Activated CD4-positive, alpha-beta T cell treated with anti-CD3 and anti-CD28 coated beads, Interleukin-2, amount 50 U/mL, for 16 hours (primary cell): ENCODE measurements at places on chromosomes 13 and 19.
A peak's percentile ranks its signal among the peaks of the same experiment; 100 is the strongest.

GRCh38 chr19:17555929-17556813 lies 722 bp downstream of the COLGALT1 start:
- DNase-seq, result peak; percentile 33

DNA sequence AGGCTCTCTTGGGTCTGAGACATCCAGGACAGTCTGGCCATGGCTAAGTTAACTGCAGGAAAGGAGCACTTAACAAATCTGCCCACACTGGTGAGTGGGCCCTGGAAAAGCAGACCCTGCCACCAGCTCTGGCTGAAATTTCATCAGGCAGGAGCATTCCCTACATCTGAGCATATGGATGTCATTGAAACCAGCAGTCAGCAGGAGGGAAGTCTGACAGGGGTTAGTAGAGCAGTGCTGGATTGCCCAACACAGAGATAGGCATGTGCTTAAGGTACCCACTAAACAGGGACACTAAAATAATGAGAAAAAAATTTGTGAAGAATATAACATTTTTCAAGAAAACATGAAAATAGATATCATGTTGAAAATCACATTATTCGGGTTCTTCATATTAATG lies 13.6 kb upstream of the ACOD1 start:
- no peak for DNase-seq

DNA sequence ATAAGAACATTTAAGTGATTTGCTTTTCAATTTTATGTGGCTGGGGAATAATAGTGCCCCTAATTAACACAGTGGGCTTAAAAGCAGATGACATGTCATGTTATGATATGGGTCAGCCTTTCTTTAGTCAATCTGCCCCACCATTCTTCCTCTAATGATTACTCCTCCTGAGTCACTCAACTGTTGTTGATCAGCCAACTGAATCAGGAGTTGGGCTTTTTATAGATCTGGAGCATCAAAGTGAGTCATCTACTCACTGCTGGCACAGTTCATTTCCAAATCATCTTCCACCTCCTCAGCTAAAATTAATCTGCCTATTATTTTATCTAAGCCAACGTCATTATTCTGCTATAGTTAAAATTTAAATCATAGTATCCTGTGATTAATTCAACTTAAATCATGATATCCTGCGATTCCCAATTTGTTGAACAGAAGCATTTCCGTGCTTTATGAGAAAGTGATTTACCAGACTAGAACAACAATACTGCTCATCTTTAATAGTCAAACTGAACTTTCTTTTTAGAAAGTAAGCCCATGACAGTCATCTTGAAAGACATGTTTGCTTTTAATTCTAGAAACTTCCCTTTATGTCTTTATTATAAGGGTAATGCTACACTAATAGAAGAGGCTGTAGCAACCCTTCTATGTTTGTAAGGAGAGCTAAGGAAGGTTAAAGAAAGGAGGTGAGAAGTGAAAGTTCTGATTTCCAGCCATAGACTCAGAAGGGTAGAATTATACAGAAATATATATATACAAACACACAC lies 551.4 kb downstream of the TBC1D4 start:
- no peak for DNase-seq

DNA sequence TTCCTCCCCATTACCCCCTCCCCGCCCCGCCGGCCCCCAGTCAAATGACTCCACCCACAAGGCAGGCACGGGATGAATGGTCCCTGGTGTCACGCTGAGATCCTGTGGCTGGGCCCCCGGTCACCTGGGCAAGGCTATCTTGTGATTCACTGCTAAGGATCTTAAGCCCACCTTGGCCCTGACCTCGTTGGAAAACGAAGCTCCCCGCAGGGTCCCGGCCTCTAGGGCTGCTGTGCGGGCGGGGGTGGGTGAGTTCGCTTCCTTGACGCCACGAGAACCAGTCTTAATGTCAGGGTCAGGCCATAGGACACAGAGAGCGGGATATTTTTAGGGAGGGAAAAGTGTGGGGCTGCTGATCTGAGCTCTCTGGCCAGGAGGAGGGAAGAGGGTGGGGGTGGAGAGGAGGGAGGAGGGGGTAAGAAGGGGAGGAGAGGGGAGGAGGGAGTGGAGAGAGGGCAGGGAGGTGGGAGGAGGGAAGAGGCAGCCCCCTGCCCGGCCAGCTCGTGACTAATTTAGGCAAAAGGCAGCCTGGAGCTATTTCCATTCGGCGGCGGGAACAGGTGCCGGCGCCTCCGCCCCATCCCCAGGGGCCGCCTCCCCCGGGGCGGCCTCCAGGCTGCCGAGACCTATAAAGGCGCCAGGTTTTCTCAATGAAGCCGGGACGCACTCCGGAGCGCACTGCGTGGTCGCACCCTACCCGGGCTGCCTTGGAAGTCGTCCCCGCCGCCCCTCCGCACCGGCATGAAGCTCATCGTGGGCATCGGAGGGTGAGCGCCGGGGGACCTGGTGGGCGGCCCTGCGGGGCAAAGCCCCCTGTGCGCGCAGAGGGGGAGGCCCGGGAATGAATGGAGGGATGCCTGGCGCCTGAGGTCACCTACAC lies at the start of gene NMRK2:
Gene NMRK2, plus strand, starts transcription at position 139 of the 880 bp plus-strand sequence. Its CDS starts 603 bp downstream, at position 742.
- no peak for DNase-seq

DNA sequence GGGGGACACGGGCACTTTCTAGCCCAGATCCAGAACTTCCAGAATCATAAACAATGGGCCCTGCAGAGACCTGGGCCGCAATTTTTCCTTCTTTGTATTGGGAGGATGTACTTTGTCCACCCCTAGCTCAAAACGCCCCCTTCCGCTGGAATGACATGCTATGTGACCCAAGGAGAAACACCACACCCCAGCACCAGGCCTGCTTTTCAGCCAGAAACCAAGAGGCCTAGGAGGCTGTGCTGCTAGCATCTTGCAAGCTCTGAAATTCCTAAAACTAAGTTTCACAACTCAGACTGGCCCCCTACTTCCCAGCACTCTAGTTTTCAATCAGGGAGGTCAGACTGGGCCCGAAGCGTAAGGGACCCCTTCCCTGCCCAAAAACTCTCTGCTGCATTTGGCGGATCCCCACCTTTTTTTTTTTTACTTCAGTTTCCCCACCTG lies 538 bp downstream of the LSM4 start:
- peak; percentile 70 for DNase-seq

DNA sequence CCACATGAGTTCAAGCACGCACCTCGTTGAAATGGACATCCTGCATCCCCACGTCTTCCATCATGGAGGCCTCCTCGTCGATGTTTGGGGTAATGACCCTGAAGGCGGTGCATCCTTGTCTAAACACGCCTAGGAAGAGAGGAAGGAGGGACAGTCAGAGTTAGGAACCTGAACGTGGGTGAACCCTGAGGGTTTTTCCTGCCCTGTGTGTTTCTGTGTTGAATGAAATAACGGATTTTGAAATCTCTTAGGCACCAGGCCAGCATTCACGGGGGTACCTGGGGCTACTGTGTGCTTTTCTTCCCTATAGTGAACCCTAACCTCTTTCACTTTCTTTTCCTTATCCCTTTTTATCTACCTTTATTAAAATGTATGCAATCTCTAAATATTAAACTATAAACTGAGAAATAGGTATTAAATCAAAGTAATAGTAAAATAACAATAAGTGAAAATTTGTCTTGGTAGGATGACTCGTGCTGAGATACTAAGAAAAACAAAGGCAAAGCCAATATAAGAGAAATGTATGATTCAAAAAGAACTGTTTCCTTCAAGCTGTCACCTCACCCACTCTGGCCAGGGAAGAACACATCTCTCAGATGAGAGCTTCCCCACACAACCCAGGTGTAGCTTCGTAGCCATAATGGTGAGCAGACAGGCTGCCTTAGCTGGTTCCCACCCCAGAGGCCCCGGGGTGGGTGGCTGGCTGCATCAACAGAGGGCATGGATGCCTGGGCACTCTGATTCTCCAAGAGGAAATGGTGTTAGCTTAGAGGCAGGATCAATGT lies 72.1 kb upstream of the SLC15A1 start:
- no peak for DNase-seq

GRCh38 chr19:48308631-48309586 lies 16.4 kb upstream of the EMP3 start:
- DNase-seq, result no peak

DNA sequence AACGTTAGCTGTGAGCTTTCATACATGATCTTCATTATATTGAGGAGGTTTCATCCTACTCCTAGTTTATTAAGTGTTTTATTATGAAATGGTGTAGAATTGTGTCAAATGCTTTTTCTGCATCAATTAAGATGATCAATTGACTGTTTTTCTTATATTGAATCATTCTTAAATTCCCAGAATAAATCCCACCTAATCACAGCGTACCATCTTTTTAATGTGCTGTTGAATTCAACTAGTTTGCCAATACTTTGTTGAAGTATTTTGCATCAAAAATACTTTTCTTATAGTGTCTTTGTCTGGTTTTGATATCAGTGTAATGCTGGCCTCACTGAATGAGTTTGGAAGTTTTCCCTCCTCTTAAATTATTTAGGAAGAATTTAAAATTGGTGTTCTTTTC lies 138.6 kb upstream of the SGCG start:
- no peak for DNase-seq

GRCh38 chr19:46745030-46745429 lies 827 bp upstream of the FKRP start:
- DNase-seq, result no peak

DNA sequence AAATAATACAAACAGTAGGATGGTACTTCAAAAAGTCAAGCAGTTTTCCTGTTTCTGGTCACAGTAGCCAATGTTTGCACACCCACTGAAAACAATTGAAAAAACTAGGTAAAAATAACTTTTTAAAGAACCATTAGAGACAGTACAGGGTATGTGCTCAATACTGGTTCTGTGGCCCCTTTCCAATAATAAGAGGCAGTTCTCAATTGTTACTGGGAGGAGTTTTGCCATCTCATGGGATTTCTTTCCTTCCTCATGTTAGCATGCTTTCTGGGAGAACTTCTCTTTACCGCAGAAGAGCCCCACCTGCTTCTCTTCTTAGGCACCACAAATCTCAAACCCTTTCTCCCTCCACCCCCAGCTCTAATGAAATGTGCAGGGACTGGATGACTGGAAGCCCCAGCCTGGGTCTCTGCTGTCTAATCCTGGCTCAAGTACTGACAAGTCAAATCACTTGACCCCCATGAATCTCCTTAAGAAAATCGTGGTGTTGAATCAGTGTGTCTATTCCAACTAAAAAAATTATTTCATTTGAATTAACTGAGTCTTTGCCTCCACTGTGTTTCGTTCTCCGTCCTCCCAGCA lies 14.6 kb downstream of the METTL21C start:
- no peak for DNase-seq

DNA sequence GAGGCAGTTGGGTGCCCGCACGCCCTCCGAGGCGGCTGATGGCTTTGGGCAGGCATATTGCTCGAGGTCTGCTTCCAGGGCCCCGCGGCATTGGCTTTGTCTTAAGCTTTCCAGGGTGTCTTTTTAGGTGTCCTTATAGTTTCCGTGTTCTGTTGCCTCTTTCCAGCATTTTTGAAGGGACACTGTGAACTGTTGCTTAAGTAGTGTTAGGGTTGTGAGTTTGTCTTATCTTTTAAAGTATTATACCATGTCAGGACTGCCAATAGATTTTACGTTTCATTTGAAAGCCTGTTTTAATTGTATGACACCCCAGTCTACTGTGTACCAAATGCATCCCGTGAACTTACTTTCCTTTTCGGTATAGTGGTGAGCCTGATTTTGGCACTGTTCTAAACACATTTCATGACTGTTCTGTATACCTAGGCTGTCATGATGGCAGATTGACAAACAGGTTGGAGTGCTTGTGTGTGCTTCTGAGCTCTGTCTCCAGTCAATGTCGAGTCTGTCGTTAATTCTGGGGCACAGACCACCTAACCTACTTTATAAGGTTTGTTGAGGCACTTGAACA lies 656 bp downstream of the PCCA start:
- peak; percentile 22 for DNase-seq

DNA sequence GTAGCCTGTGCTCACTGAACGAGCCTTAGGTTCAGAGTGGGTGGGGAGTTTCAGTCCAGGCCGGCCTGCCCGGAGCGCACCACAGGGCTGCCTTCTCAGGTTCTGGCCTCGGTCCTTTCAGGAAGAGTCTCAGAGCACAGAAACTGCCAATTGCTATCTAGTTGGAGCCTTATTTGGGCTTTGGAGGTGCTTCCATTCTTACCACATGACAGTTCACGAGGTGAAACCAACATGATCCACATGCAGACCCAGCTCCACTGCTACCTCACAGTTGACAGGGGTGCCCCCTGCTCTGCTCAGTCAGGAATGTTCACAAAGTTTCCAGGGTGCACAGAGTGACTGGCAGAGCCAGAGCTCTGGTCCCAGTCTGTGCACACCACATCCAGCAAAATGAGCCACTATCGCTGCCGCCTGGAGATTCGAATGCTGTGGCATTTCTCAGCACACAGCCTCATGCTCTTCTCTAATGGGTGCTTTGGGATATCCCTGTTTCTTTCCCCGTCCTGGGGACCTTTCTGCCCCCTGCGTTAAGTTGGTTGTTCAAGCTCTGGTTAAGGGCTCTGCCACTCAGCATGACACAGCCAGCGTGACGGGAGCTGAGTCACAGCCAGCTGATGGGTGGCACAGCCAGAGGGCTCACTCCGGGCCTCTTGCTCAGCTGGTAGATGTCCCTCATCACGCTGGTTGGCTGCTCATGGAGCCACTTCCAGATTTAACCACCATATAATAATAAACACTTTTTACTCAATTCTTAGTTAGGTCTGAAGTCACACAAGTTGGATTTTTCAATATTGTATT lies 7.5 kb upstream of the SACS start:
- DNase-seq, result no peak
